ENCODE measurements at places on chromosomes 3 and 15.
A peak's percentile ranks its signal among the peaks of the same experiment; 100 is the strongest.

- no peak for DNase-seq
These were observed 55.5 kb upstream of the GNB4 start for GRCh38 chr3:179506792-179507191.

GRCh38 chr15:73258271-73259108 is 110.3 kb downstream of the HCN4 start:
- DNase-seq: no peak

GRCh38 chr3:45012577-45012976 is 13.5 kb upstream of the CLEC3B start:
- DNase-seq: no peak

DNA sequence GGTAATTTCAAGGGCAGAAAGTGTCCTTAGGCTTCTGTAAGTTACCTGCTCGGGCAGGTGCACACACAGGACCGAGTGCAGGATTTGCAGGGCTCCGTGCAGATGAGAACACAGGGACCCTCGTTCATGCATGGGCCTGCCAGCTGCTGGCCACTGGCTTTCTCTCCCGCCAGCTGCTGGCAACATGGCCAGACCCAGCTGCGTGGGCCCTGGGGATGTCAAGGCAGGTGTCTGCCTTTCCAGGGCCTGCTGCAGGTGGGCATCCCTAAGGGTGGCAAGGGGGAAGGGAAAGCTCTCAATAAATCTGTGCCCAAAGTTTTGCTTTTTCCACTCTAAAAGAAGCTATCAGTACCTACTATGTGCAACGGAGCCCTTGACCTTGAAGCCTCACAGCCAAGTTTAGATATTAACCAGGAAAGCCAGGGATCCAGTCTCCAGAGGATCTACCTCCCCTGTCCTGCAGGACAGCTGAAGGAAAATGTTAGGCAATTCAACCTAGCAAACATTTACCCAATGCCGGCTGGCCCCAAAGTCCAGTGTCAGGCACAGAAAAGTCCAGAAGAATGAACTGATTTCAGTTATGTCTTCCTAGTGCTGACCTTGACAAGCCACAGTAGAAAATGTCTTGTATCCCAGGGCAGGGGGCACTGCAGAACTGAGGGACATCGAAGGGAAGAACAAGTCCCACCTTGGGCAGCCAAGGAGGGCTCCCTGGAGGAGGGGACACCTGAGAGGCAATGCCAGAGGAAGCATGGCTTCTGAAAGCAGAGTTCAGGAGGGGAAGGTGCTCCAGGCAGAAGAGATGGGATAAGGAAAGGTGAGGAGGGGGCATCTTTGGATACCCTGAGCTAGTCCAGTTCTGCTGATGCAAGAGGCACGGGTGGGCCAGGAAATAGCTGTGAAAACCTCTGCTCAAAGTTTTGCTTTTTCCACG is 26.4 kb downstream of the NUP210 start:
- DNase-seq: no peak

GRCh38 chr3:143843587-143843986 is 4.7 kb downstream of the SLC9A9 start:
- no peak for DNase-seq

DNA sequence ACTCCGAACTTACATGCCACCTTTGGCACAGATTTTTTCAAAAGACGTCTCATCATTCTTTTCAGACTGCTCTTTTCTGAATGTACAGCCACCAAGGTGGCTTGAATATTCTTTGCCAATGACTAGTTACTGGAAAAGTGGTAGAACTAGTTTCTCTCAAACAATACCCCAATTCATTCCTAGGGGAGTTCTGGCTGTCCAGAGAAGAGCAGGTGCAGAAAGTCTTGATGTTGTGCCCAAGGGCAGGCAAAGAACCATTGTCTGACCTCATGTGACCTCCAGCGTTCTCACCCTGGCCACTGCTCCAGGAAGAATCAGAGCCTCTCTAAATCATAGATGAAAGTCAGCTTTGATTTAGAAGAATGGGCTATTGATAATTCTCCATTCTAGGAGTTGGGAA is 5.5 kb downstream of the LMOD3 start:
- DNase-seq: no peak

- peak; percentile 50 for DNase-seq
These were observed 83.7 kb downstream of the ETV5 start for GRCh38 chr3:186025161-186025560.

- DNase-seq: no peak
These were observed 124.0 kb downstream of the CNTN6 start for GRCh38 chr3:1216856-1217255.

GRCh38 chr15:72890043-72890442 is 106.5 kb upstream of the ADPGK start:
- DNase-seq: no peak

- no peak for DNase-seq
These were observed 1062.4 kb downstream of the AGBL1 start for GRCh38 chr15:87142096-87142495.

GRCh38 chr3:48532271-48532976 is 24.2 kb downstream of the PFKFB4 start:
- no peak for DNase-seq

DNA sequence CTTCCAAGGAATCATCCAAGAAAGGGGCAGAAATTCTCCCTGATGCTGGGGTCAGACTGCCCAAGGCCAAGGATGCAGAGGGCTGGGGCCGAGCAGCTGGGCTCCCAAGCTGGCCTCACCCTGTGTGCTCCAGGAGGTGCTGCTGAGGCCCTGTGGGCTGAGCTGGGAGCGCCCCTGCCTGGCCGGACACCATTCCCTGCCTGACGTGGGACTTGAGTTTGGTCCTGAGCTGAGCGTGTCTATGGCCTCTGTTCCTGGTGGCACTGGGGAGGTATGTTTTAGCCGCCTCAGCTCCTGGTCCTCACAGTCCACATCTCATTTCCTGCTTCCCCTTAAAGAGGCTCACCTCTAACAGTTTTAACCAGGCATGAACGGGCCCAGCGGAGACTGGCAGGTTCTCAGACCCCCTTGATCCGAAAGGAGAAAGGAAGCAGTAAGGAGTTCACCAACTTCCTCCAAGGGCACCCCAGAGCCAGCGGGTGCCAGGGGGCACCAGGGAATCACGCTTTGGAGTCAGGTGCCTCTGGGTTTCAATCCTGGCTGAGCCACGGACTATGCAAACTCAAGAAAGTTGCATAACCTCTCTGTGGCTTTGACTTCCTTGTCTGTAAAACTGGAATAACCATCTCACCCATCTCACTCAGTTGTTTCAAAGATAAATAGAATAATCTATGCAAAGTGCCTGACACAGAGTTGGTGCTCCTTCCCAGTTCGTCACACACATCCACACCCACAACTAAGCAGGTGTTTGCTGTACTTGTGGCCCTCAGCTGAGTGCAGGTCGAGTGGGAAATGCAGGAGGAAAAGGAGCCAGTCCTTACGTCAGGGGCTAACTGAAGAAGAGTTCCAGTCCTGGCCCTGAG is 48.6 kb downstream of the SLC12A8 start:
- DNase-seq: no peak

- no peak for DNase-seq
These were observed 98.0 kb downstream of the ATG7 start for GRCh38 chr3:11370191-11370590.

- no peak for DNase-seq
These were observed 1.0 kb downstream of the LRCH3 start for GRCh38 chr3:197791892-197792647.

- peak; percentile 83 for DNase-seq
These were observed 1.2 kb downstream of the IGDCC4 start for GRCh38 chr15:65421360-65422215.

DNA sequence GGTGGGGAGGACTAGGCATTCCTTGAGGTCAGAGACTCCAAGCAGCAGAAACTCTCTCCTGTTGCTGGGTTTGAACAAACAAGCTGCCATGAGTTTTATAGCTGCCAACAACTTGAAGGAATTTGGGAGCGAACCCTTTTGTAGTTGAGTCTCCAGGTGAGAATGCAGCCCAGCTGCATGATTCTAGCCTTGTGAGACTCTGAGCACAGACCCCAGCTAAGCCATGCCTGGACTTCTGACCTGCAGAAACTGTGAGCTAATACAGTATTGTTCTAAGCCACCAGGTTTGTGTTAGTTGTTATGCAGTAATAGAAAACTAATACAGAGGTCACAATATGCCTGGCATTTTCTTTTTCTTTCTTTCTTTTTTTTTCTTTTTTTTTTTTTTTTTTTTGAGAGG is 6.2 kb upstream of the TASOR start:
- no peak for DNase-seq

DNA sequence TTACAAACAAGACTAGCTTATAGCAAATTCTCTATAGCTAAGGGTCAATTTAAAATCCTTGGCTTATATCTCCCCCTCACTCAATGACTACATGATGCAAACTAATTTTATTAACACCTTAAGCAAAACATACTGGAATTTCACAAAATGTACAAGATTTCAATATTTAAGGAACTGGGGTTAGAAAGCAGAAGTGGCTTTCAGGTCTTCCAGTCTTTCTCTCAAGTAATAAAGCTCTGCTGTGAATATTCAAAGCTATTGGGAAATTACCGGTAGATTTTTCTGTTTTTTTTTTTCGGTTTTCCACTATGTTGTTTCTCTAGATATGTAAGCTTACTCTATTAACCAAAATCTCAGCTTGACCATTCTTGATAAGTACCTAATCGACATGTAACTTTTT is 3.9 kb downstream of the EPM2AIP1 start:
- no peak for DNase-seq

GRCh38 chr3:133211449-133211848 is 173.3 kb downstream of the TMEM108 start:
- no peak for DNase-seq

Measured in fibroblast of skin of left quadriceps (primary cell).